Stimulated activated CD4-positive, alpha-beta T cell treated with anti-CD3 and anti-CD28 coated beads, Interleukin-12 subunit alpha, Interleukin-12 subunit beta, amount 100 ng/mL, for 24 hours (primary cell): ENCODE measurements at places on chromosomes 7 and 10.

DNA sequence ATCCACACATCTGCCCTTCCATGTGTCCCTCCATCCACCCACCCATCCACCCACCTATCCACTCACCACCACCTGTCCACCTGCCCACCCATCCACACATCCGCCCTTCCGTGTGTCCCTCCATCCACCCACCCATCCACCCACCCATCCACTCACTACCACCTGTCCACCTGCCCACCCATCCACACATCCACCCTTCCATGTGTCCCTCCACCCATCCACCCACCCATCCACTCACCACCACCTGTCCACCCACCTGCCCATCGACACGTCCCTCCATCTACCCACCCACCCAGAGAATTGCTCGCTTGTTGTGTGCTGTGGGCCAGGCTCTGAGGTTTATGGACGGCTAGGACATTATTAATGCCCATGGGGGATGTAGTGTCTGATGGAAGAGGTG, 500.2 kb downstream of the DNAJB6 start:
- DNase-seq: no peak

- DNase-seq: no peak
Measured at GRCh38 chr10:101053516-101053915, 8.3 kb upstream of the KAZALD1 start.

DNA sequence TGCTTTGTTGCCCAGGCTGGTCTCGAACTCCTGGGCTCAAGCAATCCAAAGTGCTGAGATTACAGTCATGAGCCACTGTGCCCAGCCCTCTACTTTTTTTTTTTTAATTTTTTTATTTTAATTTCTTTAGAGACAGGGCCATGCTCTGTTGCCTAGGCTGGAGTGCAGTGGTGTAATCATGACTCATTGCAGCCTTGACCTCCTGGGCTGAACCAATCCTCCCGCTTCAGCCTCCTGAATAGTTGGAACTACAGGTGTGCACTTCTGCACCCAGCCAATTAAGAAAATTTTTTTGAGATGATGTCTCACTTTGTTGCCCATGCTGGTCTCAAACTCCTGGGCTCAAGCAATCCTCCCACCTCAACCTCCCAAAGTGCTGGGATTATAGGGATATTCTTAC, 528.6 kb downstream of the GATA3 start:
- DNase-seq: no peak

DNA sequence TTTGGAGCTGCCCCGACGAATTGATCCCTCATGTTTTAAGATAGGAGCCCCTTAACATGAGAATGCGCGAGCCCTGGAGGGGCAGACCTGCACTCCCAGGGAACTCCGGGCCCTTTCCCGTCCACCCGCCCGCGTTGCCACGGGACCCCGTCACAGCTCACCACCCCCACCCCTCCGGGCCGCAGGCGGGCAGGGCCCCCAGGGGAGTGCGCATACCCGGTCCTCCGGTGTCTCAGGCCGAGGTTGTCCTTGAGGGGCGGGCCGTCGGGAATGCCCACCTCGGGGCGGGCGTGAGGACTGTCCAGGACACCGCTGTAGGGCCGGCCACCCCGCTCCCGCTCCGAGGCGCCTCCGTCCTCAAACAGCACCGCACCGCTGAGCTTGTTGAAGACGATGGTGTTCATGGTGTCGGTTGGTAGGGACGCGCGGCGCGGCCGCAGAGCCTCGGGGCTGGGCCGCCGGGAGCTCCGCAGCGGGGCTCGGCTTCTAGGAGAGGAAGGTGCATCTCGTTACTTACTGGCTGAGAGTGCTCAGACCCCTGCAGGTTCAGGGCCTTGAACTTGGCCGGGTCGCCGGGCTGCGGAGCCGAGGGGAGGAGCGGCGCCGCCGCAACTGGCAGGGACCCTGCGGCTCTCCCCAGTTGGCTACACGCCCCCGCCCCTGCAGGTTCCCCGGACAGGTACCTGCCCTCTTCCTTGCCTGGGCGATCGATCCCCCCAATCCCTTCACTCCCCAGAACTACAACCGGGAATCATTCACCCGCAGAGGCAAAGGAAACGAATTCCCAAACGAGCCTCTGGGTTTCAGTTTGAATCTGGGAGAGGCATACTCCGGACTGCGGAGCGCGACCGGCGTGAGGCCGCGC, 2.4 kb downstream of the MKX start:
- peak; percentile 22 for DNase-seq

DNA sequence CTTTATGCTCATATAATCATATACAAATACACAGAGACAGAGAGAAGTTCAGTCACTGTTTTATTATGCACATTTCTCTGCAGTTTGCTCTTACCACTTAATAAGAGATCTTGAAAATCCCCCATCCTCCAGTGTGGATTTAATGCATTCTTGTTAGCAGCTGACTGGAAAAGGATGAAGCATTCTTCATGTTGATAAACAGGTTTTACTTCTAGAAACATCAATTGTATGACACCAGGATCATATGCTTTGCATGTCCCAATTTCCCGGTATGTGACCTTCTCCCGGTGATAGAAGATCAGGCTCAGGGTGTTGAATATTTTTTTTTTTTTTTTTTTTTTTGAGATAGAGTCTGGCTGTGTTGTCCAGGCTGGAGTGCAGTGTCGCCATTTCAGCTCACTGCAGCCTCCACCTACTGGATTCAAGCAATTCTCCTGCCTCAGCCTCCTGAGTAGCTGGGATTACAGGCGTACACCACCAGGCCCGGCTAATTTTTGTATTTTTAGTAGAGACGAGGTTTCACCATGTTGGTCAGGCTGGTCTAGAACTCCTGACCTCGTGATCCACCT, 6.2 kb upstream of the CREB3L2 start:
- no peak for DNase-seq

DNA sequence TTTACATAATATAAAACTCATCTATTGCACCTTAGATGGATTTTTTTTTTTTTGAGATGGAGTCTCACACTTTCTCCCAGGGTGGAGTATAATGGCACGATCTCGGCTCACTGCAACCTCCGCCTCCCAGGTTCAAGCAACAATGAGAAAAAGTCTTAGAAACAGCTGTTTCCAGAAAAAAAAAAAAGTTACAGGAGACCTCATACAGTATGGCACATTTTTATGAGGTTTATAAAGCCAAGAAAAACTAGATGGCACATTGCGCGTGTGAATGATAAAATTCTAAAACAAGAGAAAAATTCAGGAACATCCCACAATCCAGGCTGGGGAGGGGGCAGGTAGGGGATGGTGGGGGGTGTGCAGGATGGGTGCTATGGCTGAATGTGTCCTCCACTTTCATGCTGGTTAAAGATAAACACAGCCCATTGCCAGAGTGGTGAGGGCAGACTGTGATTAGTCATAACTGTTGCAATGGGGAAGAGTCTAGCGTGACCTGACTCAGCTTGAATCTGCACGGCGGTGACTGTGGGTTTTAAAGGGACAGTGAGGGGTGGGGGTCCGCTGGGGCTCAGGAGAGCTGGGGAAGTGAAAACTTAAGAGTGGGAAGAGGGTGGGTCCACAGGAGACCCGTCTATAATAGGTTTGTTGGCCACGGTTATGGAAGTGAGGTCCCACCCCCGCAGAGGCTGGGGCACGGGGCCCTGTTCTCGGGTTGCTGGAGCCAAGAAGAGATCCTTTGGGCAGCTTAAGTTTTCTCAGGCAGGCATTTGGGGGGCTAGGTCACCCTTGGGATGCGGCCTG, 11.9 kb upstream of the LRRC27 start:
- DNase-seq: no peak

GRCh38 chr10:89047397-89047796, 56.8 kb downstream of the FAS start:
- no peak for DNase-seq

- no peak for DNase-seq
Measured at GRCh38 chr7:114303301-114303700, 111.3 kb upstream of the FOXP2 start.

- no peak for DNase-seq
Measured at GRCh38 chr10:89518876-89519842, 16.2 kb downstream of the SLC16A12 start.

DNA sequence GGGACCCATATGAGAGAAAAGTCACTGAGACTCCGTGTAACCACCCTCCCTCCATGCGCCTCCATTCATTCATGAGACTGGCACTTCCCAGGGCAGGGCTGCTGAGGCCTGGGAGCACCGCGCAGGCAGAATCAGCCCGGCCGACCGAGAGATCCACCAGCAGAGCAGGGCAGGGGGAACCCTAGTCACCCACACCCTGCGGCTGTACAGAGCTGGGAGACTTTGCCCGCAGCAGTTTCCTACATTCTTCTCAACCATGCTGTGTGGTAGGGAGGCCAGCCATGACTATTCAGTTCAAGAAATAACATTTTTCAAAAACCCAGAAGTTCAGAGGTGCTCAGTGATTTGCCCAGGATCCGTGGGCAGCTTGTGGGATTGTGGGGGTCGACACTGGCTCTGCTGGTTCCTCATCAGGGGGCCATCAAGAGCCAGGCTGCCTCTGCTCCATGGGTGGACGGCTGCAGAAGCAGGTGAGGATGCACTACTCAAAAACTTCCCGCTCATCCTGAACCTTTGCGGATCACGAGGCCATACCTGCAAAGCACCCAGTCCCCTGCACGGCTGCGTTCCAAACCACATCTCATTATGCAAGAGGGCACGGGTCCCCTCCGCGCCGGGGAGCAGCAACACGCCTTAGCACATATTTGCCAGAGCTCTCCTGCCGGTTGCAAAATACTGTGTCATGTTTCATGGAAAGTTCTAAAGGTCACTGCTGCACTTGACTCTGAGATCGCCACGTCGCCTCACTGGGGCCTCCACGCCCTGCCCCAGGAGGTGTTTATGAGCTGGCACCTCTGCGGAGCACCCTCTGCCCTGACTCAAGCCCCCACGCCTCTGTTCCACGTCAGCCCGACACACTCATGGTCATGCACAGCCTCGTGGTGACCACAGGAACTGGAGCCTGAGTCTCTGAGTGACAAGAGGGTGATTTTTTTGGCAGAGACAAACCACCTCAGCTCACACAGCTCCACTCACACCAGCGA, 132.0 kb downstream of the PRKAG2 start:
- no peak for DNase-seq

DNA sequence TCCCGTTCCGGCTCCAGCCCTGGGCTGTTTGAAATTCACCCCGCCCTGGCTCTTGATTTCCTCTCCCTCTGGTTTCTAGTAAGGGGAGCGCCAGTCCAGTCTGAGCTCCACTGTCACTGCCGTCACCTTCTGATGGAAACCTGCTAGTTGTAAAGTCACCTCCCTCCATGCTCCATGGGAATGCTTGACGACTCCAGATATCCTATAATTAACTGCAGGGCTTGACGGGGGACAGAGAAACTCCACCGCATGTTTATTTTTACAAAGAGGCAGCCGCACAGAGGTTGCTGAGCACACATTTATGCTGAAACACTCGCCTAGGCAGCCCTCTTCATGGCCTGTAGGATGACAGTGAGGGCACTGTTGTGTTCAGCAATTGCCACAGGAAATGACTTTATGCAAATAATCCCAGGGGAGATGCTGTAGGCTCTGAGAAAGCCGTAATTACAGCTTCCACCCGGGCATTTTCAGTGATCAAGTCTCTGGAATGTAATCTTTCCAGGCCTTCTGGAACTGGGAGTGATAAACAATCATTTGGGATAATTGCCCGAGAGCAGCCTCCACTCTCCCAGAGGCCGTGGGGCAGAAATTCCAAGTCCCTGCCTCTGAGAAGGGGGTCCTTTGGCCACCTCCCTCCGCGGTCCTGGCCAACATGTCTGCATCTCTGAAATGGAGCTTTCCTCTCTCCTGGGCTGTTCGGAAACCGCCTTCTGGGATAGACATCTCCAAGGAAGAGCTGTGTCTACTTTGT, 300.5 kb downstream of the KLF6 start:
- no peak for DNase-seq

- no peak for DNase-seq
Measured at GRCh38 chr10:107971973-107972372, 807.5 kb upstream of the SORCS1 start.

DNA sequence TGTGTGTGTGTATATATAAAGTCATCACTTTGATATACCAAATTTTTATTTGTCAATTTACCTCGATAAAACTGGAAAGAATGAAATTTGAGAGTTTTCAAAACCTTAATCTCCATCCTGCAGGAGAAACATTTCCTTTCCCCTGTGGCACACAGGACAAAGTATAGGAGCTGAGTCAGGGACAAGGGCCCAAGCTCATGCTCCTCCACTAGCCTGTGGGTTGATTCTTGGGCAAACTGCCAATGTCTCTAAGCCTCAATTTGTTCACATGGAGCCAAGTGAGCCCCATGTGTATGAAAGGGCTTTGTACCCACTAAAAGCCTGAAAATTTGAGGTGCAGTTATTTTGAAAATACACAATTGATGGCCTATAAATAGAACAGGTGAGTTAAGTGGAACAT, 60.3 kb upstream of the IL6 start:
- DNase-seq: no peak

GRCh38 chr7:90201500-90202195, 9.9 kb upstream of the STEAP2 start:
- DNase-seq: no peak

DNA sequence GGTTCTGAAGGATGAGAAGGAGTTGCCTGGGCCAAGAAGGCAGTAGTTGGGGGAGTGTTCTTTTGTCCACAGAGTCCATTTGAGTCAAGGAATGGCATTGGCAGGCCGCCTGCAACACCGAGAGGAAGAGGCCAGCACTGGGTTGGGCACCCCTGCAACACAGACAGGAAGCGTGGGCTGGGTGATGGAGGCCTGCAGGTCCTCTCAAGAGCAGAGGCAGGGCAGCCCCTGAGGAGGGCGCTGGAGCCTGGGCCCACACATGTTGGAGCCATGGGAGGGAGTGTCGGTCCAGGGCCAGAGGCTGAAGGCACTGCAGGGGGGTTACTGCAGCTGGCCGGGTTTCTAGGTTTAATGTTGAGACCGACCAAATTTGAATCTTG, 137.3 kb downstream of the PTPN20 start:
- DNase-seq: no peak

- no peak for DNase-seq
Measured at GRCh38 chr10:119256030-119256429, 48.7 kb downstream of the GRK5 start.

DNA sequence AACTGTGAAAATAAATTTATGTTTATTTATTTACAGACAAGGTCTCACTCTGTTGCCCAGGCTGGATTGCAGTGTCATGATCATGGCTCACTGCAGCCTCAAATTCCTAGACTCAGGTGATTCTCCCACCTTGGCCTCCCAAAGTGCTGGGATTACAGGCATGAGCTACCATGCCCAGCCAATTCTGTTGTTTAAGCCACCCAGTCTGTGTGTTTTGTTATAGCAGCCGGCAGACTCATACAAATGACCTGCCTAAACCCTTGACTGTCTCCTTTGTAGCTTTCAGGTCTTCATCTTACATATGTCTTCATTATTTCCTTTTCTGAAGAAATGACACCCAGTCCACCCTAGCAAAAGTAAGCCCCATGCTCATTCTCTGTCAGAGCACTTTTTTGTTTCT, 43.8 kb upstream of the KMT2C start:
- no peak for DNase-seq

GRCh38 chr7:157271315-157271990, 65.4 kb upstream of the DNAJB6 start:
- DNase-seq: no peak

GRCh38 chr10:90775351-90776028, 82.3 kb downstream of the HTR7 start:
- DNase-seq: no peak

GRCh38 chr10:90674461-90674860, 183.4 kb downstream of the HTR7 start:
- DNase-seq: no peak

- no peak for DNase-seq
Measured at GRCh38 chr7:89023877-89024276, 228.3 kb upstream of the TEX47 start.
